ENCODE measurements at places on chromosomes 7 and 10.

DNA sequence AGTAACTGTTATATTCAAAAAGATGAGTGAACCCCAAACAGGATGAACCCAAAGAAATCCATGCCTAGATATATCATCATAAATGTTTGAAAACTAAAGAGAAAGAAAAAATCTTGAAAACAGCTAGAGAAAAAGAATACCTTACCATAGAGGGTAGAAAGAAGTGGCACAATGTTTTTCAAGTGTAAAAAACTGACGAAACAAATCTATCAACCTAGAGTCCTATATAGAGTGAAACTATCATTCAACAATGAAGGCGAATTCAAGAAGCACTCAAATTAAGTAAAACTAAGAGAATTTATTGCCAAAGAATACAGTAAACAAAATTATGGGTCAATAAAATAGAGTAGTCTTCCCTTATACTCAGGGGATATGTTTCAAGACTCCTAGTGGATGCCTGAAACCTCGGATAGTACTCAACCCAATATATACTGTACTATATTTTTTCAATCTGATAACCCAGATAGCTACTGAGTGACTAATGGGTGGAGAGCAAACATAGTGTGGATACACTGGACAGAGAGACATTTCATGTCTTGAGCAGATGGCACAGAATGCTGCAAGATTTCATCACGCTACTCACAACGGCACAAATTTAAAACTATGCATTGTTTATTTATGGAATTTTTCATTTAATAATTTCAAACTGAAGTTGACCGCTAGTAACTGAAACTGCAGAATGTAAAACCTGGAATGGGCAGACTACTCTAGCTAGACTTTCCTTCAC lies 52.6 kb upstream of the TMEM106B start:
- no peak for DNase-seq

GRCh38 chr7:3537210-3537875 lies 236.3 kb downstream of the SDK1 start:
- DNase-seq, result no peak

- no peak for DNase-seq
Measured at GRCh38 chr7:28865601-28866144, 92.5 kb downstream of the TRIL start.

- DNase-seq, result no peak
Measured at GRCh38 chr7:94396037-94396431, 1.3 kb downstream of the COL1A2 start.

GRCh38 chr7:92417913-92418312 lies 29.4 kb upstream of the GATAD1 start:
- no peak for DNase-seq

- DNase-seq, result no peak
Measured at GRCh38 chr7:144786079-144786478, 49.8 kb downstream of the TPK1 start.

GRCh38 chr7:20647908-20648776 lies 32.7 kb downstream of the ABCB5 start:
- DNase-seq, result no peak

- DNase-seq, result no peak
Measured at GRCh38 chr10:113447278-113447677, 105.6 kb upstream of the HABP2 start.

- DNase-seq, result no peak
Measured at GRCh38 chr10:97490592-97490991, 7.6 kb downstream of the MMS19 start.

DNA sequence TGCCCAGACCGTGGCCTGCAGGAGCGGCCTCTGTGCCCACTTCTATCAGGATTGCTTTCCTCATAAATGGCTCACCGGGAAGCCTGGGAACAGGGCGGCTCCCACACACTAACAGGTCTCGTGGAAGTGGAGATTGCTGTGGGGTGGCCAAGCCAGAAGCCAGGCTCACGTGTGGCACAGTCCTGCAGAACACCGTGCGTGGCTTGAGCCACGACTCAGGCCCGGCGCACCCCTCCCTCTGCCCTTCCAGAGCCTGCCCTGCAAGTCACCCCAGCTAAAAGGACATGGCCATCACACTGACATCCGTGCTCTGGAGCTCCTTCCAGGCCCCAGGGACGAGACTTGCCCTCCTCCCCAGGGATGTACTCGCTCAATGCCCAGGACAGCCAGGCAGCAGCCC lies 7.0 kb downstream of the GPER1 start:
- DNase-seq, result no peak

DNA sequence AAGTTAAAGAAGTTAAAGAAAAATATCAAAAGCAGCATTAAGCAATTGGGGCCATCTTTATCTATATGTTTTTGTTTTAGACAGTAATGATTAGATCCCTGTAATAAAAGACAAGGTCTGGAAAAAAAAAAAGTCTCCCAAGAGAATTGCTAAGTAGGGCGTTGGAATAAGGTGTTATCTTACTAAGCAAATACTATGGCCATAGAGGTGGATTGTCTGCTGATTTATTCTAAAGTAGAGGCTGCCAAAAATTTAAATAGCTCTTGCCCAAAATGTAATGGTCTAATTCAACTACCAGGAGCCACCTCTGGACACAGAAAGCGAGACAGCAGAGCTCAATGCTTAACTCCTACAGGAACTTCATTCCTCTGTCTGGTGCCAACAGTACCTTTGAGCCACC lies 71.6 kb downstream of the HERPUD2 start:
- no peak for DNase-seq

DNA sequence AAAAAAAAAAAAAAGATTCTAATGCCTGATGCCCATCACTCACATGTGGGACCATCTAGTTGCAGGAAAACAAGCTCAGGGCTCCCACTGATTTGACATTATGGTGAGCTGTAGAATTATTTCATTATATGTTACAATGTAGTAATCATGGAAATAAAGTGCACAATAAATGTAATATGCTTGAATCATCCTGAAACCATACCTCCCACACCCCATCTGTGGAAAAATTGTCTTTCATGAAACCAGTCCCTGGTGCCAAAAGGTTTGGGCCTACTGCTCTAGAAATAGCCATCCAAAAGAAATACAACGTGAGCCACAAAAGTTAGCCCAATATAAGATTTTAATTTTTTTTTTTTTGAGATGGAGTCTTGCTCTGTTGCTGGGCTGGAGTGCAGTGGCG lies 265.1 kb downstream of the PRPF18 start:
- DNase-seq, result no peak

- no peak for DNase-seq
Measured at GRCh38 chr7:157690058-157690832, 353.4 kb downstream of the DNAJB6 start.

- peak; percentile 12 for DNase-seq
Measured at GRCh38 chr7:140646931-140647647, 6.5 kb upstream of the DENND2A start.

DNA sequence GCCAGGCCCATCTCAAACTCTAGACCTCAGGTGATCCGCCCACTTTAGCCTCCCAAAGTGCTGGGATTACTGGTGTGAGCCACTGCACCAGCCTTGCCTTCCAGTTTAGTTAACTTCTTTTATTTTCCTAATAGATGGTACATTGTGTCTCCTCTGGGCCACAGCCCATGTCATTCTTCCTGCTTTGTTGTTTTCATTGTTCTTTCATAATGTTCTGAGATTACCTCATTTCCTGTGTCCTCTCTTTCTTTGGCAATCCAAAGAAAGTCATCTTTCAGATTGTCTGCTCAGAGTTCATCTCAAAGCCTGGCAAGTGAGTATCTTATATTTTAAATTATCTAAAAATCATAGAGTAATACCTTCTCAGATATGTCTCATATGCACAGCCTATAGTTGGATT lies at the start of gene OLAH:
TSS of gene OLAH (plus strand) at position 270 of the 400 bp plus-strand sequence. CDS start 3,346 bp downstream, outside the sequence.
- DNase-seq, result no peak

DNA sequence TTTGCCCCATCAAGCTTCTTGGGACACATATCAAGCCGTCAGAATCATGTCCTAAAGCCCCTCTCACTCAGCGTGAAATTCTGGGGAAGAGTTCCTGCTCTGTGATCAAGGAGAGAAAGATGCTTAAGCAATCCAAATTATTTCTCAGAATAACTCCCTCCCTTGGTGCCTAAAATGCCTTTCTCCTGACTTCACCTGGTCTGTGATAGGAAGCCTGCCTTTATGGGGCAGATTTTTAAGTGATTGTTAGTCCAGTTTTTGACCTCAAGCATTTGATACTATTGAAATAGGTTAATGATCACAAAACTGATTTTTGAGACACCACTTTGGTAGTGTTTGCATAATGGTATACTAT lies 76.4 kb upstream of the MAGI2 start:
- no peak for DNase-seq

DNA sequence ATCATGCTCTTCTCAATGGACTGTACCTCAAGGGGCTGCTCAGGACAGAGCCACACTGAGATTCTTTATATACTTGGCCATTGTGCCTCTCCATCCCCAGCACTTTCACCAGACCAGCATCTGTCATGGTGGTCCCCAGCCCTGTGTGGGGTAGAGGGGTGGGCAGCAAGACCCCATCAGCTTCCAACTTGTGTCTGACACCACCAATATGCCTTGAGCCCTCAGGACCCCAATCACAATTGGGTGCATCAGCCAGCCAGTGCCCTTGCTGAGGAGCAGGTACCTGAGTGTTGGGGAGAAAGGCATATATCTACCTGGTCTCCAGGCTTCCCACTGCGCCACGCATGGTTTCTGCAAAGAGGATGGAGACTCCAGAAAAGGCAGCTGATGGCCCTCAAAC lies 56.3 kb downstream of the GRID1 start:
- no peak for DNase-seq

DNA sequence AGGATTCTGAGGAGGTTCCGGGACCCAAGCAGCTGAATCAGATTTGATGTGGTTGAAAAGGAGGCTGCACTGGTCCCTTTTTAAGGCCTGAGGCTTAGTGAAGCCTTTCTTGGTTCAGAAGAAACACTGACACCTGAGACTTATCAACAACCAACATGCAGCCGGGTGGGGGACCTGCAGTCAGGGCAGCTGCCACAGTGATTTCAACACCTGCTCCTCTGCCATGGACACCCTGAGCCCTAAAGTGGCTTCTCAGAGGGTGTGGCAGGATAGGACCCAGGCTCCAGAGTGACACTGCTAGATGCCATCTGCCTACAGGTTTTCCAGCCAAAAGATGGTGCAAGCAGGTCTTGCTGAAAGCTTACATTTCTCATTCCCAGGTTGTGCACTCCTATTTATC lies 99.3 kb downstream of the COL13A1 start:
- no peak for DNase-seq

DNA sequence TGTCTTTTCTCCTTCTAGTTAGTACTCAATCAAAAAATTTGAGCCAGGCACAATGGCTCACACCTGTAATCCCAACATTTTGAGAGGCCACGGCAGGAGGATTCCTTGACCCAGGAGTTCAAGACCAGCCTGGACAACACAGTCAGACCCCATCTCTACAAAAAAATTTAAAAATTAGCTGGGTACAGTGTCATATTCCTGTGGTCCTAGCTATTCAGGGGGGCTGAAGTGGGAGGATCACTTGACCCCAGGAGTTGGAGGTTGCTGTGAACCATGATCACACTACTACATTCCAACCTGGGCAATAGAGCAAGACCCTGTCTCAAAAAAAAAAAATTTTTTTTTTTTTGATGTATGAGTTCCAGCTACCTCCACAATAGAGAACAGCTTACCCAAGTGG lies 57.8 kb downstream of the SKIDA1 start:
- DNase-seq, result no peak

- no peak for DNase-seq
Measured at GRCh38 chr10:93039721-93040120, 20.9 kb upstream of the CYP26C1 start.

GRCh38 chr10:71436268-71437125 lies 39.8 kb downstream of the CDH23 start:
- no peak for DNase-seq

- DNase-seq, result no peak
Measured at GRCh38 chr10:131983780-131984179, 2.1 kb upstream of the BNIP3 start.

DNA sequence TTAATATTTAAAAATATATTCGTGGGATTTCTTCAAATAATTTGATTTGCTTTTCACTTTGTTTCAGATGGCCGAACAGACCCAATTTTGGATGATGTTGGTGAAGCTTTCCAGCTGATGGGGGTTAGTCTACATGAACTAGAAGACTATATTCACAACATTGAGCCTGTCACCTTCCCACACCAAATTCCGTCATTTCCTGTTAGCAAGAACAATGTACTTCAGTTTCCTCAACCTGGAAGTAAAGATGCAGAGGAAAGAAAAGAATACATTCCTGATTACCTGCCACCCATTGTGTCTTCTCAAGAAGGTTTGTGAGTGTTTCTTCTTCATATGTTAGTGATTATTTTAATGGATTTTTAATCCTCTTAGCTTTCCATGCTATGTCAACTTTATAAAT lies 5.9 kb downstream of the TAF3 start:
- DNase-seq, result no peak

DNA sequence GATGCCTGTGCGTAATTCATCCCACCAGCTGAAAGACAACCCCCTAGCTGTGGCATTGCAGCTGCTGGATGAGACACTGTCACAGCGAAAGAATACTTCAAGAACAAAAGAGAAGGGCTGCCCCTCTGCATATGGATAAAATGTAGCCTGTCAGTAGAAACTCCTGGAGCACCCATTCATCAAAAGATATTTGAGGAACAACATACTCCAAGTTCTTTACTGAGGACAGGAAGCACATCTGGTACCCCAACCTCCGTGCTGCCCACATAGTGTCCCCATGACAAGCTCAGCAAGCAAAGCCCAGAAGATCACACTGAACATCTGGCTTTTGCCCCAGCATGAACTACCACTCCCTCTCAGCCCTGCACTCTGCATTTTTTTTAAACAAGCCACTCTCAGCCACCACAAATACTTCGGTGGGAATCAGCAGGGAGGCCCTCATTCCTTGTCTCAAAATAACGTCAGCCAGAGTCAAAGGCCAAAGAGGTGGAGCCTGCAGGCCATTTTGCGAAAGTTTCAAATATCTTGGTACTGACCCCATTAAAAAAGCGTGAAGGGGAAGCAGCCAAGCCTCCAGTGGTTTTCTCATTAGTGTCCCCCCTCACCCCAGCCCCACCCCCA lies 1.7 kb downstream of the CREB3L2 start:
- DNase-seq, result no peak

DNA sequence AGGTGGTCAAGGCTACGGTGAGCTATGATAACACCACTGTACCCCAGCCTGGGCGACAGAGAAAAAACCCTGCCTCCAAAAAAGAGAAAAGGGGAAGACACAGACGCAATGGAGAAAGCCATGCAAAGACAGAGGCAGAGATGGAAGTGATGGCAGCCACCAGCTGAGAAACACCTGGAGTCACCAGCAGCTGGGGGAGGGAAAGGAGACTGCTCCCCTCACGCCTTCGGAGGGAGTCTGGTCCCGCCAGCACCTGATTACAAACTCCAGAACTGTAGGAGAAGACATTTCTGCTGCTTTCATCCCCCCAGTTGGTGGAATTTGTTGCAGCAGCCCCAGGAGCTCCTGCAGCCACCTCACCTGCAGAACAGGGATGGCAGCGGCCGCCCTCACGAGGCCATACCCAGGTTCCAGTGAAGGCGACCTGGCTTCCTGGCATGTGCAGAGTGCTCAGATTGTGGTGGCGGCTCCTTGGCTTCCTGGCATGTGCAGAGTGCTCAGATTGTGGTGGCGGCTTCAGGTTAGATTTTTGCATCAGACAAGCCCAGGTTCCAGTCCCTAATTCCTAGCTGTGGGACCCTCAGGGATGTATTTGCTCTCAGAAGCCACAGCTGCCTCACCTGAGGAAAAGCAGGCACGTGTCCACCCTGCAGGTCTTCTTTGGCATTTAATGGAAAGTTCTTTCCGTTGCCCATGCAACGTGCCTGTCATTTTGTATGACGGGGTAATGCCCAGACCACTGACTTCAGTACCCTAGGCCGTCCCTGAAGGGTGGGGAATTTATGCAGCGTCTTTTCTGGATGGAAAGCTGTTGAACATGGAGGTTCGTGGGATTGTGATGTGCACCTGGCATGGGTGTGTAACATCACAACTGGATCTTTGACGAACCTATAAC lies 182.9 kb downstream of the EBF3 start:
- no peak for DNase-seq

- no peak for DNase-seq
Measured at GRCh38 chr10:130135676-130136225, 440 bp upstream of the GLRX3 start.
